ENCODE measurements at places on chromosomes 5 and 9.
A peak's percentile ranks its signal among the peaks of the same experiment; 100 is the strongest.

DNA sequence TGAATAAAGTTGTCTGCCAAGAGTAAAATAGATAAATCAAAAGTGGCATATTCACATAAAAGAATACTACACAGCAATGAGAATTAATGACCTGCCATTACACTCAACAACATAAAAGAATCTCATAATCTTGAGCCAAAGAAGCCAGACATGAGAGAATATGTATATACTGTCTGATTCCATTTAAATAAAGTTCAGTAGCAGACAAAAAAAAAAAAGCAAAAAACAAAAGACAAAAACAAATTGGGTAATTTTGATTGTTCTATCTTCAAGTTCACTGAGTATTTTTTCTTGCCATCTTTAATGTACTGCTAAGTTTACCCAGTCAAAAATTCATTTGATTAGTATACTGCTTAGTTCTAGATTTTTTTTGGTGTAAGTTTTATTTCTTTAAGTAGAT is 87.9 kb upstream of the TRPC7 start:
- DNase-seq, result no peak

- no peak for DNase-seq
These were observed 41.2 kb downstream of the DNAJC21 start for GRCh38 chr5:34970552-34970951.

- DNase-seq, result no peak
These were observed 113.6 kb downstream of the DEPDC1B start for GRCh38 chr5:60586307-60586901.

- no peak for DNase-seq
These were observed 55.0 kb downstream of the IPPK start for GRCh38 chr9:92614763-92615461.

DNA sequence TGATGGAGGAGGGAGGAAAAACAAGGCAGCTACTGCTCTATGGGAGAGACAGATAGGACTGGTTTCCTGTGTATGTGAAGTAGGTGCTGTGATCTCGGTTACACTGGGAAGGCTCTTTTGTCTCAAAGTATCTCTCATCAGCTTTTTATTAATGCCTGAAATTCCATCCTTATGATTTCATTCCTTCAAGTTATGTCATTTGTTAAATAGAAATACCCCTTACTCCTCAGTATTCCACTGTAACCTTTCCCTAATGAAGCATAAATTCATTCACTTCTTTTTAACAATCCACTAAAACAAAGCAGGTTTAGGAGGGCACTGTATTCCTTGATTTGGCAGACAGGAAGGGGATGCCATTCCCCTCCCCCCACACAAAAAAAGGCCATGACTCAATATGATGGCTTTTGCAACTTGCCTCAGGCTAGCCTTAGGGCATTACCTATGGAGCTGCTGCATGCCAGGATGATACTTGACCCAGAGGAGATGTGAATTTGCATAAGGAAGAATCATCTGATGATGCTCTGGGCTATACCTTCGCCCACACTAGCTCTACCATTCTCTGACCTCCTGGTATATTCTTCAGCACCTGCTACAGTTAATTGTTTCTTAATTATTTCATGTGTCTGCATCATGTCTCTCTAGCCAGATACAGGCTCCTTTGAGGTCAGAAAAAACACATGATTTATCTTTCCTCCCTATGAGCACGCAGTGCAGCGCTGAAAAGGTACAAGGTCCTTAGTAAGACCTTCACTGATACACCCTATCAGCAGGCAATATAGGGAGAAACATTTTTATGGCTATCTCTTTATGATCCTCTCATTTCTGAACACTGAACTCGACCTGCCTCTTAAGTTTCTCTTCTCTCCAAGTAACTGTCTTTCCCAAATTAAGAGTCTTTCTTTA is 26.3 kb downstream of the NR3C1 start:
- no peak for DNase-seq

GRCh38 chr5:178895615-178896571 is at the start of gene ZFP2:
Gene ZFP2, plus strand, starts transcription at chr5:178895913. Its CDS starts 35,401 bp downstream, at chr5:178931314.
- DNase-seq, result peak; percentile 42

GRCh38 chr9:17907779-17908508 is 329.1 kb downstream of the SH3GL2 start:
- no peak for DNase-seq

- no peak for DNase-seq
These were observed 17.5 kb upstream of the SPRY4 start for GRCh38 chr5:142342128-142342981.

- DNase-seq, result no peak
These were observed 422.4 kb downstream of the IRX1 start for GRCh38 chr5:4018007-4018406.

- no peak for DNase-seq
These were observed 58.1 kb upstream of the TAF11L2 start for GRCh38 chr5:17439956-17440355.

DNA sequence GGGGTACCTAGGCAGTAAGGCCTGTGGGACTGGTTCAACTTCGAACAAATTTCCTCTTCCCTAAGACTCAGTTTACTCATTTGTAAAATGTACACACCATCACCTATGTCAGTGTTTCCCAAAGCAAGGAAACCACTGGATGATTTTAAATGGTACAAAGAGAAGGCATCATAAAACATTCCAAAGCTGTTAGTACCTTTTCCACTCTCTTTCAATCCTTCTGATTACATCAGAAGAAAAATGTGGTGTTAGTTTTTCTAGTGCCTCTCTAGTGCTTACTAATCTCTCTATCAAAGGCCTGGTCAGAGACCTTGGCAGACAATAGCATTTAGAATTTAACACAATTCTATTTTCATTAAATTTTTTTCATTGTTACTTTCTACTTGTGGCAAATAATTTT is 18.1 kb downstream of the NR6A1 start:
- no peak for DNase-seq

- DNase-seq, result no peak
These were observed 132.1 kb downstream of the HSD17B3 start for GRCh38 chr9:96169901-96170300.

- DNase-seq, result no peak
These were observed 122.9 kb upstream of the TAF11L2 start for GRCh38 chr5:17374973-17375742.

DNA sequence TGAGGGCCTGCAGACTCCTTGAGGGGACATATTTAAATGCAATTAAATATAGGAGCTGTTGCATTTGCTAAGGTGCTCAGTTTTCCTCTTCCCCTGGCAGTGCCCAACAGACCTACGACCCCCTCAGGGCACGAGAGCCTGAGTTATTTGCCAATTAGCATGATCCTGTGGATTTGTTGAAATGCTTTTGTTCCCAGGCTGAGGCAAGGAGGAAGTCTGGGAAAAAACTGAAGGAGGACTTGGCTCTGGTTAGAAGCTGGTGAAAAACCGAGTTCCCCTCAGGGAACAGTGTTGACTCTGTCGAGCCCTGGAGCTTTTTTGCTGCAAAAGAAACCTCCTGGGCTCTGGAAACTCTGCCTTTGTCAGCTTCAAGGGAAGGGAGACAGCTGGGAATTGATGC is 103.6 kb upstream of the SHB start:
- DNase-seq, result no peak

DNA sequence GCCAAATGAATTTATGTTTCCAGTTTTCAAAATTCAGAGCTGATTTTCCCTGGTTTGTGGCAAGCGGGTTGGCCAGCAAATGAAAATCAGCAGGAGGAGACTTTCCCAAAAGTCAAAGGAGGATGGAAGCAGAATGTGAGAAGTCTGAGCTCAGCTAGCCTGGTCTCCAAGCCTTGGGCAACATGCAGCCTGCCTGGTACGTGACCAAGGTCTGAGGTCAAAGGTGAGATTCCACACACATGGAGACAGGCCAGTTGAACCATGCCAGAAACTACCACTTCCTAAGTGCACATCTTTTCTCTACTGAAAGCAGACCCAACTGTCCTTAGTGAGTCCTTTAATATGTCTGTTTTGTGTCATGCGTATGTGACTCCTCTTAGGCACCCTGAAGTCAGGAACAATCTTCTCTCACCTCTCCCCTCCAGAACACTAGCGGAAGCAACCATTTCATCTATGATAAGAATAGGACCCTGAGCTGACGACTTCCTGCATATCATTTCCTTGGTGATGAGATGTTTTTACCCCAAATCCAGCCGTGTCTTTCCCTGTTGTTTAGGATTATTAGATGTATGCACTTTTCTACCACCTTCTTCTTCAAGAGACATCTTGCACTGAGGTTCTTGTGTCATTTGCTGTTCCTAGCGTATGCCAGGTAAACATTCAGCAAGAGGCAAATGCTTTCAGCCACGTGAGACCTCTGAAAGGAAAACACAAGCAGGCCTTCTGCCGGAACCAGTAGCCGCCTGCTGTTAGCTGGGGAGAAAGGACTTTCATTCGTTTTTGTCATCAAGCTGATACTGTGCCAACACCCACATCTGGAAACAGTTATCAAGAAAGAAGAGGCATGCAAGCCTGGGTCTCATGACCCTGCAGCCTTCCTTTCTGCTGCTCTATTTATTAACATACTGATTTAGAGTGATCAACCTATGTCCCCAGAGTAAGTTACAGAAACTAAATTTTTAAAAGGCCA is 9.7 kb upstream of the TGFBI start:
- no peak for DNase-seq

DNA sequence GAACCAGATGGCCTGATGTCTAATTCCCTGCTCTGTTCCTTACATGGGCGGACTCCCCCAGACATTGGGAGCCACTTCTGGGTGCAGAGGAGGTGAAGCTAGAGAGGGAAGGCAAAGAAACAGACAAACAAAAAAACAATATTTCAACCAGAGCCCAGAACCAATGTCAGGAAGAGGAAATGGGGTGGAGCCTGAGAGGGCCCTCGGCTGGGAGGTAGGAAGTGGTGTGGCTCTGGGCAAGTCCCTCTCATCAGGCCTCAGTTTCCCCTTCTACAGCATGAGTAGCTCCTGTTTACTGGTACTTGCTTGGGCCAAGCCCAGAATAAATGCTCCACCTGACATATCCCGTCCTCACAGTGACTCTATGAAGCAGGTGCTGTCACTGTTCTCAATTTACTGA is 11.1 kb downstream of the SH2D3C start:
- DNase-seq, result no peak

GRCh38 chr9:115300874-115301273 is 182.9 kb upstream of the TNC start:
- DNase-seq, result no peak

DNA sequence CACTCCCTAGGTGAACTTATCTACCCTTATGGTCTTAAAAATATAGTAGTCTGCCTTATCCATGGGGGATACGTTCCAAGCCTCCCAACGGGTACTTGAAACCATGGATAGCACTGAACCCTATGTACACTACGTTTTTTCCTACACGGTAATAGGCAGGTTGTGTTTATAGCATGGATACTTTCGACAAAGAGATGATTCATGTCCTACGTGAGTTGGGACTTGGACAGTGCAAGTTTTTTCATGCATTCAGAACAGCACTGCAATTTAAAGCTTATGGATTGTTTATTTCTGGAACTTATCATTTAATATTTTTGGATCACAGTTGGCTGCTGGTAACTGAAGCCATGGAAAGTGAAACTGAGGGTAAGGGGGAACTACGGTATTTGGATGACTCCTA is 88.1 kb downstream of the CNTLN start:
- DNase-seq, result no peak

GRCh38 chr5:154647114-154647760 is 107.9 kb upstream of the LARP1 start:
- no peak for DNase-seq

DNA sequence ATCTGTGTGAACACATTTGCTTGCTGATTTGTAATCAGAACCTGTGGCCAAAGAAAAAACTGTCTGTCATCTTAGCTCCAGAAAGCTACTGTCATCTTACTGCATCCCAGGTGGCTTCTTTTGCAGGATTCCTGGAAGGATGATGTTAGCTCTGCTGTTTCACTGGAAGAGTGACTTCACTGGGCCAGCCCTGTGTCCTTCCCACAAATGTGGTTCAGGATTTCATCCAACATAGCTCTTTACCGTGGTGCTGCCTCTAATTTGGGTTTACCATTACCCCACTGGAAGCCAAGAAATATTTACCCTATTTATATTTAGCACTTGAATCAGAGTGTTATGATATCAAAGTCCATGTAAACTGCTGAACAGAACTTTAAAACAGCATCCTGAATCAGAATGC is 501.0 kb downstream of the GADD45G start:
- no peak for DNase-seq

DNA sequence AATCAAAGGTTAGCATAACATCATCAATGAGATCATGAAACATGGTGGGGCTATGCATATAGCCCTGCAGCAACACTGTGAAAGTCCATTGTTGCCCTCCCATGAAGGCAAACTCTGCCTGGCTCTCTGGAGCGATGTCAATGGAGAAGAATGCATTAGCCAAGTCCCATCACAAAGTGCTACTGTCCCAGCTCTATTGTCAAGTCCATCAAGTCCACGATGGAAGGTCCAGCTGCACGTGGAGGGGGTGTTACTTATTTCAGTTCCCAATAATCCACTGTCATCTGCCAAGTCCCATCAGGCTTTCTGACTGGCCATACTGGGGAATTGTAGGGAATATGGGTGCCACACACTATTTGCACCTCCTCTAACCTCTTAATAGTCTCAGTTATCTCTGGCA is 10.8 kb downstream of the DMAC1 start:
- DNase-seq, result no peak

- no peak for DNase-seq
These were observed 113.8 kb downstream of the MARCHF11 start for GRCh38 chr5:16065831-16066230.

GRCh38 chr9:72775570-72775969 is 177.3 kb downstream of the ALDH1A1 start:
- DNase-seq, result no peak

DNA sequence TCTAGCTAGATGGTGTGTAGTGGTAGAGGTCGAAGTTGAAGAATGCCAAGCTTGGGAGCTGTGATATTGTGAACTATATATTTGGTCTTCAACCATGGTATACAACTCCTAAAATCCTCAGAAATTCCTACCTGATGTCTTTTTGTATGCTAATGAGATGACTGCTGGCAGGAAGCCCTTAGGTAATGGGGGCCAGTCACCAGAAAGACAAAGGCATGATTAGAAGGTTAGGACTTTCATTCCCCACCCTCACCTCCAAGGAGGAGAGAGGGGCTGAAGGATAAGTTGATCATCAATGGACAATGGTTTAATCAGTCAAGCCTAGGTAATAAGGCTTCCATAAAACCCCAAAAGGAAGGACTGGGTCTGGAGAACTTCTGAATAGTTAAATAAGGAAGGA is 285.7 kb upstream of the POU5F2 start:
- DNase-seq, result no peak

GRCh38 chr5:176787676-176788075 is 22.7 kb upstream of the UNC5A start:
- no peak for DNase-seq

- no peak for DNase-seq
These were observed 8.2 kb downstream of the ZBTB43 start for GRCh38 chr9:126813072-126813471.

DNA sequence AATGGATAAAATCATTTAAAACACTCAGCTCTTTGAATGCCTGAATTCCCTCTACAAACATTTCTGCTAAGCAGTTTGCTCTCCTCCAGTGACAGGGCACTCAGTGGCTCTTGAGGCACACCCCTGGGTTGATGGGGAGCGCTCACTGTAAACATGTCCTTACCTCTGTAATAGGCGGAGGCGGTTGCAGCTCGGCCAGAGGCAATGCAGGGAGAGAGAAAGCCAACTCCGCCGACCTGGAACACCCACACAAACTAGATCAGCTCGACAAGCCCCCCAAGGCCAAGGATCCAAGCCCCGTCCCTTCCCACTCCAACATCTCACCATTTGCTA is 329 bp downstream of the CDC23 start:
- no peak for DNase-seq

GRCh38 chr5:163912046-163912445 is 406.6 kb downstream of the MAT2B start:
- DNase-seq, result no peak

GRCh38 chr9:18502546-18502945 is 28.6 kb downstream of the ADAMTSL1 start:
- peak; percentile 58 for DNase-seq

GRCh38 chr5:53240661-53241060 is 131.1 kb upstream of the MOCS2 start:
- no peak for DNase-seq

Measured in NCI-H1092 treated with DMSO at 0.1 percent for 48 hours (cell line).